ENCODE measurements at places on chromosomes 4 and X. TPM values are rescaled to one million over a fixed set of nuclear protein-coding genes. Genes with fewer than 3 reads are reported as not detected.

The TMEM255A gene
- not detected for polyA plus RNA-seq

The MAGEA2B gene
- polyA plus RNA-seq, result not detected

The AKAP4 gene
- not detected for polyA plus RNA-seq

The SPRY1 gene
- 24.3 TPM for polyA plus RNA-seq

The DLG3 gene
- 3.8 TPM for polyA plus RNA-seq
